ENCODE measurements at places on chromosomes 16 and 17. TPM values are rescaled to one million over a fixed set of nuclear protein-coding genes. Genes with fewer than 3 reads are reported as not detected.

Gene CCDC102A
- total RNA-seq: 9.6 TPM

Gene CDK5RAP3
- 43.5 TPM for total RNA-seq

Gene DHX40
- 44.6 TPM for total RNA-seq

Gene TAT
- not detected for total RNA-seq

Gene ACSM2A
- total RNA-seq: not detected

Gene TERB1
- 0.21 TPM for total RNA-seq

Gene RSAD1
- 14.1 TPM for total RNA-seq

Gene MARVELD3
- 11.7 TPM for total RNA-seq

Gene VAT1L
- not detected for total RNA-seq

Gene CCDC40
- 0.43 TPM for total RNA-seq

Gene ZFP3
- 0.43 TPM for total RNA-seq

Gene RRAD
- total RNA-seq: 118 TPM

Gene B9D1
- 14.7 TPM for total RNA-seq

Gene CDH1
- 251 TPM for total RNA-seq

Gene EFCAB5
- total RNA-seq: under 0.01 TPM

Gene ZP2
- not detected for total RNA-seq

Gene TMEM204
- total RNA-seq: under 0.01 TPM

Gene TOP3A
- 19.0 TPM for total RNA-seq

Gene SDR42E2
- not detected for total RNA-seq

Gene TRIM72
- total RNA-seq: not detected

Gene C16orf95
- total RNA-seq: 1.9 TPM

Gene SGCA
- total RNA-seq: not detected
